ENCODE measurements at places on chromosomes 1 and 21. TPM values are rescaled to one million over a fixed set of nuclear protein-coding genes. Genes with fewer than 3 reads are reported as not detected.

GRCh38 chr1:196723325-196724185 is 51.1 kb upstream of the CFHR3 start:
- H3K27me3 ChIP-seq = no peaks in the 10 kb centered on the region
- H3K4me3 ChIP-seq = no peak overlapping the region
- H3K27ac ChIP-seq = no peak overlapping the region

DNA sequence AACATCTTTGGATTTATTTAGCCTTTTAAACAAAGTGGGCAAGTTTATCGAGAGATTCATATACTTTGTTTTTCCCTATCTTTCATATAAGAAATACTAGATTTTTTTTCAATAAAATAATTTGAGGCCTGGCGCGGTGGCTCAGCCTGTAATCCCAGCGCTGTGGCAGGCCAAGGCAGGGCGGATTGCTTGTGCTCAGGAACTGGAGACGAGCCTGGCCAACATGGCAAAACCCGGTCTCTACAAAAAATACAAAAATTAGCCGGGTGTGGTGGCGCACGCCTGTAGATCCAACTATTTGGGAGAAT is 1.6 kb upstream of the CDC14A start:
- H3K27ac ChIP-seq = peak overlapping the region; percentile 79
- DNase-seq = no peak
- no peaks in the 10 kb centered on the region for H3K36me3 ChIP-seq
- peak overlapping the region; percentile 92 for H3K4me3 ChIP-seq
- H3K4me1 ChIP-seq = peaks cover 9% of the 10 kb centered on the region

GRCh38 chr1:53959664-53960250 is 13.6 kb downstream of the LRRC42 start:
- peaks cover 42% of the 10 kb centered on the region for H3K36me3 ChIP-seq
- no peaks in the 10 kb centered on the region for H3K27me3 ChIP-seq

DNA sequence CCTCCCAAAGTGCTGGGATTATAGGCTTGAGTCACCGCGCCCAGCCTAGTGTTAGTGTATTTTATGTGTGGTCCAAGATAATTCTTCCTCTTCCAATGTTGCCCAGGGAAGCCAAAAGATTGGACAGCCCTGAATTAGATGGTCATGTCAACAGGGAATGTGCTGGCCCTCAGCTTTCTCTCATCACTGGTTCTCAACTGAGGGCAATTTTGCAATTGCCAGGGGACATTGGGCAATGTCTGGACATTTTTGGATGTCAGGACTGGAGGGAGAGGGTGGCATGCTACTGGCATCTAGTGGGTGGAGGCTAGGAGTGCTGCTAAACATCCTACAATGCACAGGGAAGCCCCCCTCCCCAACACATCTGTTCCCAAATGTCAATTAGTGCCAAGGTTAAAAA is 95.0 kb downstream of the LAMC2 start:
- no peaks in the 10 kb centered on the region for H3K27me3 ChIP-seq
- H3K27ac ChIP-seq = peak overlapping the region; percentile 99
- DNase-seq = peak; percentile 77
- H3K4me3 ChIP-seq = no peak overlapping the region
- H3K4me1 ChIP-seq = peaks cover 58% of the 10 kb centered on the region
- H3K36me3 ChIP-seq = no peaks in the 10 kb centered on the region

GRCh38 chr1:44405031-44405797 is at the start of gene RNF220:
Gene RNF220, plus strand, starts transcription at chr1:44405255.
- no peaks in the 10 kb centered on the region for H3K36me3 ChIP-seq
- H3K27me3 ChIP-seq = peaks cover 98% of the 10 kb centered on the region
- H3K4me3 ChIP-seq = peak within 1 kb of the TSS; percentile 65
- peak; percentile 65 for DNase-seq

GRCh38 chr1:206742719-206743383 is 27.7 kb upstream of the IL19 start:
- peaks cover 4% of the 10 kb centered on the region for H3K4me1 ChIP-seq
- no peak overlapping the region for H3K4me3 ChIP-seq
- H3K27me3 ChIP-seq = no peaks in the 10 kb centered on the region
- no peaks in the 10 kb centered on the region for H3K36me3 ChIP-seq
- DNase-seq = no peak

DNA sequence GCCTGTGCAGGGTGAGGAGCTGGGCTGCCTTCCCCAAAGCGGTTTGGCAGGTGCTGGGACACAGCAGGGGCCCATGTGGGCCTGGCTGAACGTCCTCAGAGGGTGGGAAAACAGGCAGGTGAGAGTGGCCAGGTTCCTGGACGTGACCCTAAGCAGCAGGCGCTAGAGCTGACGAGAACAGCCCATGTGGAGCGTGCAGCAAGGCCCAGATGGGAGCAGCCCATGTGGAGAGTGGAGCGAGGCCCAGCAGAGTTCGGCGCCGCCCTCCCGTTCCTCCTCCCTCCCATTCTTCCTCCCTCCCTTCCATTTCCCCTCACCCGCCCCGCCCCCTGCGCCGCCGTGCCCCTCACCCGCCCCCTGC is 314.4 kb upstream of the VAMP3 start:
- peaks cover 18% of the 10 kb centered on the region for H3K4me1 ChIP-seq
- no peak overlapping the region for H3K27ac ChIP-seq
- H3K36me3 ChIP-seq = no peaks in the 10 kb centered on the region
- DNase-seq = no peak
- no peak overlapping the region for H3K4me3 ChIP-seq

The TLCD4 gene
- total RNA-seq = not detected

The PGD gene
- total RNA-seq = 51.7 TPM

The ZYG11A gene
- total RNA-seq = 0.51 TPM

The CDK11B gene
- total RNA-seq = 8.2 TPM

The C1QB gene
- not detected for total RNA-seq

The AIM2 gene
- total RNA-seq = 1.3 TPM

The TNFRSF18 gene
- not detected for total RNA-seq

The GJA9 gene
- total RNA-seq = not detected
